Liver (tissue), 10 donors: ENCODE measurements at places on chromosomes 4 and X.

GRCh38 chr4:53582194-53582593, 9.1 kb downstream of the LNX1 start:
- H3K27me3 ChIP-seq = no peaks in the 10 kb centered on the region
- DNase-seq = no peak
- peaks cover 16% of the 10 kb centered on the region for H3K4me1 ChIP-seq
- no peak overlapping the region for H3K4me3 ChIP-seq

DNA sequence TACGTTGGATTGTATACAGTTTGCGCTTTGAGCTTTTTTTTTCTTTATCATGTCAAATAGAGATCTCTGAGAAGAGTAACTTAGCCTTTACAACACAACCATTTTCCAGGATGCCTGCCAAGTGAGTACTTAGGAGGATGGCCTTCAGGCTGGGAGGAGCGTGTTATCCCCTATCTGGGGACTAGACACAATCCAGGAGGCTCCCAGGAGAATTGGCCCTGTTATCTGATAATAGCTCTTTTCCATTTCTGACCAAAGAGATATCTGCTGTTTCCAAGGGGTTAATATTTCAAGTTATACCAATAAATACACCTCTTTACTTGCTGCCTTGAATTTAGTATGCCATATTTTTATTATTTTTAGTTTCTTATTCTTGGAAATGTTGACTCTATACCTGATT, 169.5 kb upstream of the SMARCAD1 start:
- H3K27me3 ChIP-seq = no peaks in the 10 kb centered on the region
- H3K36me3 ChIP-seq = no peaks in the 10 kb centered on the region
- DNase-seq = no peak
- H3K4me1 ChIP-seq = no peaks in the 10 kb centered on the region
- no peak overlapping the region for H3K4me3 ChIP-seq
- no peak overlapping the region for H3K27ac ChIP-seq

DNA sequence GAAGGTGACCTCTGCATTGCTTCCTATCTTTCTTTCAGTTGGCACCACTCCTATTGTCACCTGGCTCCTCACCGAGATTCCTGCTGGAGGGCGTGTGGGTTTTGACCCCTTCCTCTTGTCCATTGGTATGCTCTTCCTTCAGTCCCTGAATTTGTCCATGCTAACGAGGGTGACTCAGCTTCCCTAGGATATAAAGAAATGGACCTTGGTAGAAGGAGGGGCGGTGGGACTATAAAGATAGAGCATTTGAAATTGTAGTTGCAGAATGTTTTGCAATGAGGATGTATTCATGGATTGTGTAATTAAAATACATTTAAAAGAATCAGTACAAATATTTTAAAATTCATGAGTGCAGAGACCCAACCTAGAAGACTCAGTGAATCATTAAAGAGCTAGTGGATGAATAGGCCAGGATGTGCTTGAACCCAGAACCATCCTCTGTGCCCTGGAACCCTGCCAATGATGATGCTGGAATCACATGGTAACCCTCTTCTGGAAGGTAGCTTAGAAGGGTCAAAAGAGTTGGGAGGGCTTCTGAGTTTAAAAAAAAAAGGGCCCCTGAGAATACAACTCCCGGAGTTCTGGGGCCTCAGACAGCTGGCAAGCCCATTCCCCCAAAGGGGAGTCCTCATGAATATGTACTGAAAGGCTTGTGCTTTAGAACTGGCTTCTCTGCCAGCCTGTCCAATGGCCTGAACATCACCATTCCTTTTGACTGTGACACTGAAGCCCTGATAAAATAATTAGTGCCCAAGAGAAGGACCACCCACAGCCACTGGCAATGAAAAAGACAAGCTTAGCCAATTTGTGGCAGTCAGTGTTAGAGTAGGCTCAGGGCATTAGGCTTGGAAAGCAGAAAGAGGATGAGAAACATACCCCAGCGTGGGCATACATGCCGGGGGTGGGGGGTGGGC, 8.0 kb downstream of the XPNPEP2 start:
- no peaks in the 10 kb centered on the region for H3K36me3 ChIP-seq
- DNase-seq = no peak
- H3K4me1 ChIP-seq = peaks cover 11% of the 10 kb centered on the region

DNA sequence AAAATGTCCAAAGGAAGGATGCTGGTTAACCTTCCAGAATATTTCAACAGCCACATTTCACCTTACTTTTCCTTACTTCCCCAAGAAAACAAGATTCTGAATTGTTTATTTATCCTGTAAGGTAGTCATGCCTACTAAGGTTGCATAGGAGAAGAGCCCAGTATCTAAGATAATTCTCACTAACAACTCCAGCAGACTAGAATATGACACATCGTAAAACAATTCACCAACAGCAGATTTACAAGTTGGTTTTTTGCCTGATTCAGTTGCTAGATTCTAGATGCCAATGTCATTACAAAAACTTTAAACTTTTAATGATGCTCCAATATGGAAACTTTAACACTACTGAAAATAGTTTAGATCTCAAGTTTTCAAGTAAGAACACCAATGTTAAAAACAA, 176.4 kb downstream of the IL13RA2 start:
- H3K27ac ChIP-seq = no peak overlapping the region
- H3K36me3 ChIP-seq = no peaks in the 10 kb centered on the region
- H3K4me3 ChIP-seq = no peak overlapping the region
- DNase-seq = no peak

GRCh38 chr4:163772238-163772637, 277.7 kb downstream of the TMA16 start:
- H3K4me3 ChIP-seq = no peak overlapping the region
- H3K27ac ChIP-seq = no peak overlapping the region
- H3K27me3 ChIP-seq = peaks cover 3% of the 10 kb centered on the region
- H3K4me1 ChIP-seq = no peaks in the 10 kb centered on the region

- H3K4me3 ChIP-seq = no peak overlapping the region
- no peaks in the 10 kb centered on the region for H3K27me3 ChIP-seq
- no peaks in the 10 kb centered on the region for H3K36me3 ChIP-seq
- H3K4me1 ChIP-seq = no peaks in the 10 kb centered on the region
- H3K27ac ChIP-seq = no peak overlapping the region
Observed at GRCh38 chrX:53047228-53047627, 1.4 kb upstream of the GPR173 start.

DNA sequence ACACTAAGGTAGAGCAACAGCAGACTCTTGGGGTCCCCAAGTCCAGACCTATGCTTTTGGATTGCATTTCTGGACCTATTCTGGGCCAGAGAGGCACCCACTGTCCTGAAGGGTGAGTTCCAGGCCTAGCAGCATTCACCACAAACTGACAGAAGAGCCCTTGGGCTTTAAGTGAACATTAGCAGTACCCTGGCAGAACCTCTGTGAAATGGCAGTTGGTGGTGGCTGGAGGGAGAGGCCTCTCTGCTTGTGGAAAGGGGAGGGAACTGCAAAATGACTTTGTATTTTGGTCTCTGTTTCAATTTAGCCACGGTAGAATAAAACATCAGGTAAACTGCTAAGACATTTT, 1211.9 kb downstream of the PCDH18 start:
- no peak for DNase-seq
- no peaks in the 10 kb centered on the region for H3K4me1 ChIP-seq
- no peak overlapping the region for H3K27ac ChIP-seq
- H3K27me3 ChIP-seq = no peaks in the 10 kb centered on the region

GRCh38 chrX:40108959-40109287, 11.2 kb upstream of the BCOR start:
- peak; percentile 76 for DNase-seq
- no peaks in the 10 kb centered on the region for H3K27me3 ChIP-seq
- H3K4me3 ChIP-seq = no peak overlapping the region
- peak overlapping the region; percentile 97 for H3K27ac ChIP-seq

DNA sequence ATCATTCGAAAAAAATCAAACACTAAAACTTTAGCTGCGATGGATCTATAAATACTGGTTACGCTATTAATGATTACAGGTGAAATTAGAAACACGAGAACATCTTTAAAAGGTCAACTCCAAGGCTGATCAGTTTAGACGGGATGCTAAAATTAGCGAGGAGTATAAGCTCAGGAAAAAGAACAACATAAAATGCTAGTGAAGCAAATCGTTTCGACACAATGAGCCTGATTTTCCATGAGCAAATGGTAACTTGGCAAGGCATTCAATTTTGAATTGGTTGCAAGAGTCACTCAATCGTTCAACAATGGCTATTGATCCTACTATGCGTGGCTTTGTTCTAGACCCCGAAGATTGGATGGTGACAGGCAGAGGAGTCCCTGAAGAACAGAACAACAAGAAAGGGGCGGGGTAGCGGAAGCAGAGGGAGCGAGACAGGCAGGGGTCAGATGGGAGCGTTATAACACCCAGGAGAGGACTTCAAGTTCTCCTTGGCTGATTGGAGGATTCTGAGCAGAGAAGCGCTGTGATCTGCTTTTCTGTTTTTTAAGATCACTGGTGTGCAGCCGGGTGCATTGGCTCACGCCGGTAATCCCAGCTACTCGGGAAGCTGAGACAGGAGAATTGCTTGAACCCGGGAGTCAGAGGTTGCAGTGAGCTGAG, 146.5 kb downstream of the RBM47 start:
- no peaks in the 10 kb centered on the region for H3K27me3 ChIP-seq
- H3K4me1 ChIP-seq = peaks cover 2% of the 10 kb centered on the region
- H3K36me3 ChIP-seq = no peaks in the 10 kb centered on the region
- no peak overlapping the region for H3K4me3 ChIP-seq
- H3K27ac ChIP-seq = peak overlapping the region; percentile 9

DNA sequence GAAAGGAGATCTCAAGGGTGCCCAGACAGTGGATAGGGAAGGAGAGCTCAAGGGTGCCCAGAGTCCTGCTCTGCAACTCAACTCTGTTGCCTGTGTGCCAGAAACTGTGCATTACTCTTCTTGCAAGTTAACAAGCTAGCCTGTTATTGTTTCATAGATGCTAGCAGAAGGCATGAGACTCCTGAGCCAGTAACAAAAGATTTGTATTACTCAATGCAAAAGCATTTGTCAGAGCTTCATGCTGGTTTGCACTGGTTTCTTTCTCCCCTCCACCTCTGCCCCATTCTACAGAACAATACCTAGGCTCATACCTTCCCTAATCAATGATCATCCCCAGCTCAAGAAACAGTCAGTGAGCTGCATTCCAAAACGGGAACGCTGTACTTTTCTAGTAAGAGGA, 124.5 kb upstream of the NEIL3 start:
- no peak for DNase-seq
- H3K4me1 ChIP-seq = no peaks in the 10 kb centered on the region
- H3K36me3 ChIP-seq = no peaks in the 10 kb centered on the region
- no peak overlapping the region for H3K27ac ChIP-seq

GRCh38 chr4:158997660-158998349, 105.1 kb upstream of the RAPGEF2 start:
- peaks cover 1% of the 10 kb centered on the region for H3K4me1 ChIP-seq
- H3K4me3 ChIP-seq = no peak overlapping the region
- H3K27ac ChIP-seq = no peak overlapping the region
- H3K27me3 ChIP-seq = no peaks in the 10 kb centered on the region
- DNase-seq = no peak
- no peaks in the 10 kb centered on the region for H3K36me3 ChIP-seq

GRCh38 chrX:24204958-24205357, 55.4 kb downstream of the ZFX start:
- H3K27ac ChIP-seq = no peak overlapping the region
- DNase-seq = no peak
- peaks cover 30% of the 10 kb centered on the region for H3K36me3 ChIP-seq
- H3K27me3 ChIP-seq = no peaks in the 10 kb centered on the region
- peaks cover 3% of the 10 kb centered on the region for H3K4me1 ChIP-seq
- H3K4me3 ChIP-seq = no peak overlapping the region

DNA sequence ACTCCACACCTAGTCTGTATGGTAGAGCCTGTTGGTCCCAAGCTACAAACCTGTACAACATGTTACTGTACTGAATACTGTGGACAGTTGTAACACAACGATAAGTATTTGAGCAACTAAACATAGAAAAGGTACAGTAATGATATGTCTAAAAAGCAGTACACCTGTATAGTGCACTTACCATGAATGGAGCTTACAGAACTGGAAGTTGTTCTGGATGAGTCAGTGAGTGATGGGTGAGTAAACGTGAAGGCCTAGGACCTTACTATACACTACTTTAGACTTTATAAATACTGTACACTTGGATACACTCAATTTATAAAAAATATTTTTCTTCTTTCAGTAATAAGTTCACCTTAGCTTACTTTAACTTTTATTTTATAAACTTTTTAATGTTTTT, 104.0 kb downstream of the TMA16 start:
- H3K27me3 ChIP-seq = no peaks in the 10 kb centered on the region
- H3K27ac ChIP-seq = no peak overlapping the region
- no peak for DNase-seq
- no peak overlapping the region for H3K4me3 ChIP-seq
- H3K36me3 ChIP-seq = no peaks in the 10 kb centered on the region

GRCh38 chr4:117400039-117400835, 314.9 kb upstream of the TRAM1L1 start:
- no peak overlapping the region for H3K4me3 ChIP-seq
- H3K4me1 ChIP-seq = no peaks in the 10 kb centered on the region
- no peak for DNase-seq
- H3K27me3 ChIP-seq = no peaks in the 10 kb centered on the region
- no peak overlapping the region for H3K27ac ChIP-seq

DNA sequence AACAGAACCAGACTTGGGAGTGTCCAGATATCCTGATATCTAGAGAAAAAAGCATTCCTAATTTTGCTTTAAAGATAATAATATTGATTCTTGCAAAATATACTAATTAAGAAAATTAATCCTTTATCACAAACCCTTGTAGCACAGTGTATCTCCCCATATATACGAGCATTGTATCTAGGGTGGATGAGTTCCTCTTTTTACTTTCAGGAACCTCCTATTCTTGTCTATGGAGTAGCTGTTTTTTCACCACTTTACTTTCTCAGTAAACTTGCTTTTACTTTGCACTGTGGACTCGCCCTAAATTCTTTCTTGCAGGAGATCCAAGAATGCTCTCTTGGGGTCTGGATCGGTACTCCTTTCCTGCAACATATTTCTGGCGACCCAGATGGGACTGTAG, 103.9 kb downstream of the GLUD2 start:
- no peaks in the 10 kb centered on the region for H3K36me3 ChIP-seq
- no peak overlapping the region for H3K27ac ChIP-seq
- no peaks in the 10 kb centered on the region for H3K27me3 ChIP-seq
- H3K4me3 ChIP-seq = no peak overlapping the region
- H3K4me1 ChIP-seq = no peaks in the 10 kb centered on the region
- no peak for DNase-seq

- no peak overlapping the region for H3K27ac ChIP-seq
- no peak overlapping the region for H3K4me3 ChIP-seq
- H3K4me1 ChIP-seq = no peaks in the 10 kb centered on the region
- DNase-seq = no peak
- H3K36me3 ChIP-seq = no peaks in the 10 kb centered on the region
Observed at GRCh38 chrX:93585661-93586060, 87.7 kb downstream of the NAP1L3 start.

DNA sequence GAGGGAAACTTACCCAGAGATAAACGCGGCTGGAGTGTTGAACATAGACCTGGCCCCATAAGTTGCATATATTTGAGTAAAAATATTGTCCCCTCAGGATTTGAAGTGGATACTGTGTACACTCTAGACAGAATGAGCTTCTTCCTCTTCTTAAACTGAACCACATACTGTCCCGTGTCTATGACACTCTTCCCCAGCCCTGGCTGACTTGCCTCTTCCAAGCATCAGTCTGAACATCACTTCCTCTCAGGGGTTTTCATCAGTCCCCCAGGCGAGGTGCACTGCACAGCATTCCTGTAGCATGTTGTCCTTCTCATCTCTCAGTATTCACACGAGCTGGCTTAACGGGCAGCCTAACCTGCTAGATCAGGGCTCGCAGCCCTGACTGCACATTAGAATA, 80.5 kb upstream of the TMEM150C start:
- DNase-seq = no peak
- no peak overlapping the region for H3K4me3 ChIP-seq
- H3K27me3 ChIP-seq = no peaks in the 10 kb centered on the region
- no peaks in the 10 kb centered on the region for H3K4me1 ChIP-seq
- H3K27ac ChIP-seq = no peak overlapping the region
